ENCODE measurements at places on chromosomes 16 and 17.
A peak's percentile ranks its signal among the peaks of the same experiment; 100 is the strongest.

DNA sequence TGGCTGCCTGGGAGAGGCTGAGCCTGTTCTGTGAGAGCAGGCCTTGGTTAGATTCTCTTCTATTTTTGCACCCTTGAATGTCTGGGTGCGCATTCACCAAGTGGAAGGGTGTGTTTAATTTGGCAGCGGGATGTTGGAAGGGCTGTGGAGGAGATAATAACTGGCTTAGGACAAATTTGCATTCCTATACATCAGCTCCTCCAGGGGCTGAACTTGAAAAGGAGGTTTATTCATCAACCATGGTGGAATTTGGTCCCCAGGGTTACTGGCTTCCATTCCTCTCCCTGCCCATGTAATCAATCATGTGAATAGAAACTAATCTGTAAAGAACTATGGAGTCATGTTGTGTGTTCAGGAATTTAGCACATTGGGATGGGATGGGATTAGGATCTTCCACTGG, 100.2 kb upstream of the FOXF1 start:
- no peak for DNase-seq

DNA sequence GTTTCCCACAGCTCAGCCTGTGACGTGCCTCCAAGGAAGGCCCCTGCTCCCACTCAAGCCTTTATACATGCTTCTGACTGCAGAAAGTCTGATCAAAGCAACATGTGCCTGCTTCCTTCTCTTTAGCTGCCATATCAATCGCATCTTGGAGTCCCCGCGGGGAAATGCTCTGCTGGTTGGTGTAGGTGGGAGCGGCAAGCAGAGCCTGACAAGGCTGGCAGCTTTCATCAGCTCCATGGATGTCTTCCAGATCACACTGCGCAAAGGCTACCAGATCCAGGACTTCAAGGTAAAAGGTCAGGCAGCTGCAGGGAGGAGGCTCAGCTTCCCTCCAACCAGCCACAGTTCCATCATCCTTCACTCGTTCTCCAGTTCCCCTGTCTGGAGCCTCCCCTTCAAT, 189.7 kb downstream of the ZNF18 start:
- DNase-seq = no peak

GRCh38 chr16:66507731-66508239, 42.1 kb downstream of the TK2 start:
- DNase-seq = no peak

- no peak for DNase-seq
Observed at GRCh38 chr16:11034481-11034931, 90.1 kb downstream of the CLEC16A start.

GRCh38 chr16:73610605-73611156, 562.8 kb upstream of the ZFHX3 start:
- no peak for DNase-seq

DNA sequence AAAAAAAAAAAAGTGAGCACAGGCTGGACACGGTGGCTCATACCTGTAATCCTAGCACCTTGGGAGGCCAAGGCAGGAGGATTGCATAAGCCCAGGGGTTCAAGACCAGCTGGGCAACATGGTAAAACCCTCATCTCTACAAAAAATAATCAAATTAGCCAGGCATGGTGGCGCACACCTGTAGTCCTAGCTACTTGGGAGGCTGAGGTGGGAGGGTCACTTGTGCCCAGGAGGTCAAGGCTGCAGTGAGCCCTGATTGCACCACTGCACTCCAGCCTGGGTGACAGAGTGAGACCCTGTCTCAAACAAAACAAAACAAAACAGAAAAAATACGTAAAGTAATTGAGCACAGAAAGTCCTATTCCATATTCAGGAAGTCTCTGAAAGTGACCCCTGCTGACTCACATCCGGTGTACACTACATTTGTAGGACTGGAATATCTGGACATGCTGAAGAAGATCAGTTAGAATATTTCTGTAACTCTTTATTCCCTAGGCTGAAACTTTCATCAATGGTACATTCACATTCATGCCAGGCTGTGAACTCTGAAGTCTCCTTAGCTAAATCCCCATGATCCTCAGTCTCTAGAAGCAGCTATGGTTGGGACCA, 66.0 kb upstream of the HAS3 start:
- no peak for DNase-seq

DNA sequence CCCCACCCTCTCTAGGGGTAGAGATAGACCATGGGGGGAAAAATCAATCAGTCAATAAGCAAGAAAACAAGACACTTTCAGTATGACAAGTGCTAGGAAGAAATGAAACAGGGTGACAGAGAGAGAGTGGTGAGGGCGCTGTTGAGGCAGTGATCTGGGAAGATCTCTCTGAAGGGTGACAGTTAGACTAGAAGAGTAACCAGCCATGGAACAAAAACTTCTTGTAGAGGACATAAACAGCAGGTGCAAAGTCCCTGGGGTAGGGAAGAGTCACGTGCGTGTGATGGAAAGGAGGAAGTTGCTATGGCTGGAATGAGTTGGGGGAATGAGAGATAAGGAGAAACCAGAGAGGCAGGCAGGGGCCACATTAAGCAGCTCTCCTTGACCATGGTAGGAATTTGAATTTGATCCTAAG, 16.8 kb upstream of the EMP2 start:
- DNase-seq = no peak

DNA sequence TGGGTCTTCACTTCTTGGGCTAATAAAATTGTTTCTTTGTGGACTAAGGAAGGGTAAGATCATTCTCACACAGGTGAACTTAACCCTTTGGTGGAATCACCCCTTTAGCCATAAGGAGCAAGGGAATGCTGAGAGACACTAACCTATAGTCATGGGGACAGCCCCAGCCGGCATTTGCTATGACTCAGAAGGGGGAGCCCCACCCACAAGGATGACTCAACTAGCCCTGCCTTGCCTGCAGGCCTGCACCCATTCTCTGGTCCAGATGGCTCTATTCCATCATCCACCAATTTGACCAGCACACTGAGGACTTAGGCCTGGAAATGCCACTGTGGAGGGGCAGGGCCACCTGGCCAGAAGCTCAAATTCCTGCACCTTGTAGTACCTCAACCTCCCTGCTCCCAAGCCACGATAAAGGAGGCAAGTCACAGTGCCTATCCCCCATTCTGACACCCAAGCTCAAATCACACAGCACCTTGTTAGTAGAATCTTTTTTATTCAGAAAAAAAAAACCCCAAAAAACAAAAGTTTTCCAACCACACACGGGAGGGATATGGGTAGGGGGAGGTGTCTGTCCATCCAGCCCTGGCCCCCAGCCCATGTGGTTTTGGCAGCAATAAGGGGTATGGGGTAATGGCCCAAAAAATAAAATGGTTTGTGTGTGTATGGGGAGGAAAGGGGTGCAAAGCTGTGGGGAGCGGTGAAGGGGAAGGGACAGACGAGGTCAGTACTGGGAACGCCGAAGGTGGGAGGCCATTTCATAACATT, 3.0 kb downstream of the PFN1 start:
- DNase-seq = peak; percentile 92

DNA sequence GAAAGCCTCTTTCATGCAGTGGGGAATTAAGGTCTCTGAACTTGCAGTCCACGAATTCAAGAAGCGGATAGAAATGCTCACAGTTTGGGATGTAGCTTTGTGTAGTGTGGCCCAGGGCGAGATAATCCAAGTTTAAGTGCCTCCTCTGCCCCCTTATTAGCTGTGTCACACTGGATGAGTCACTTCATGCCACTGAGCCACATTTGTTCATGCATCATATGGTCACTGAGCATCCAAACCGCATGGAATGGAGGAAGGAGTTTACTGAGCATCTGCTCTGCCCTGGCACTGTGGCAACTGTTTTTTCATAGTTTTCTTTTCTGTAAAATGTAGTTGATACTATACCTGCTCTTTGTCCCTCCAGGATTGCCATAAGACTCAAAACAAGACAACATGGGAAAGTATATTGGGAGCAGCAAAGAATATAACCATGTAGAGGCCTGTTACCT, 15.1 kb upstream of the DHX8 start:
- peak; percentile 58 for DNase-seq

DNA sequence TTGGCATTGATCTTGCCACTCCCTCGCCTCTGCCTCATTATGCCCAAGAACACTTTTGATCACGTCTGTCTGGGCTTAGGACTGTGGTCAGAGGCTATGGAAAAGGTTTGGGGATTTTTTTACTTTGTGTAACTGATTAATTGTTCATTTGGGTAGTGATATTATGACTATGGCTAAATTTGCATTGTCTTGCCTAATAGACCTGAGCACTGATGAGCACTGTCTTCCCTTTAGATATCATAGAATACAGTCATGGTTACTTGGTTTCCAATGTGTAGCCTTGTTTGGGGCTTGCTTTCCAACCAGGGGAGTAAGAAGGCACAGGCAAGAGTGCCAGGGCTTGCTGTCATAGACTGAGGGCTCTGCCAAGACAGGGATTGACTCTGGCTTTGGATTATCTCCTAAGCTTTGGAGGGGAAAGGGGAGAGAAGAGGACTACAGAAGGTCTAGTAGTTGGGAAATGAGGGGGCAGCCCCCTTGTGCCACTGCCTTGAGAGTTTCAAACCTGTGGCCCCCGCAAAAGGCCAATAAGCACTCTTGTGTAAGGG, 13.7 kb downstream of the LIMD2 start:
- DNase-seq = no peak

- DNase-seq = no peak
Observed at GRCh38 chr17:27360507-27360906, 66.6 kb downstream of the WSB1 start.

- DNase-seq = no peak
Observed at GRCh38 chr17:45406107-45406506, 26.6 kb downstream of the ARHGAP27 start.

DNA sequence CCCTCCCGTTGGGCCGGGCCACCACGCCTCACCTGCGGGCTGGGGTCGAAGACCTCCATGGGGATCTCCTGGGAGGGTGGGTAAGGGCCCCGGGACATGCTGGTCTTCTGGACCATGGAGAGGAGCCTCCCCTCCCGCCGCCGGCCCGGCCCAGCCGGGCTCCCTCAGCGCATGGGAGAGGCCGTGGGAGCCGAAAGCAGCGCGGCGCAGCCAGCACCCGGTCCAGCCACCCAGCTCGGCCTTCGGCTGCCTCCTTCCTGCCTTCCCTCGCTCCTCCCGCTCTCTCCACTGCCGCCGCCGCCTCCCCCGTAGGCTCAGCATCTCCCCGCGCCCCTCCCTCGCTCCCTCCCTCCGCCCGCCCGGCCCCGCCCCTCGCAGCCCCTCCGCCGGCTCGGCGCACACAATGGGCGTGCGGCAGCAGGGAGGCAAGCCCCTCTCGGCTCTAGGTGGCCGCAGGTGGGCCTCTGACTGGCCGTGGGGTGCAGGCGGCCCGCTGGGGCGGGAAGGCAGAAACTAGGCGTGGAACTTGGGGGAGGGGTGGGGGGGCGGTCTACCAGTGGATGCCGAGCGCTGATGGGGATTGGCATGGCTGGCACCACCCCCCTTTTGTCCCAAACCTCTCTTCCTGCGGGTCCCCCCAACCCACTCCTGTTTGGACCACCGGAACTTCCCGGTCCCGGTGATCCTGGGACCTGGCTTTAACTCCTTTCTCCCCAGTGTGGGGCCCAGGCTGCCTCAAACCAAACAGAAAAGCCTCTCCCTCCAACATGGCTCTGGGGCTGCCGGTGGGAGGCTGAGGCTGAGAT, at the start of gene CACNB1:
Gene CACNB1, minus strand, starts transcription at position 290 of the 806 bp plus-strand sequence. Its CDS starts 174 bp downstream, at position 116.
- DNase-seq = peak; percentile 84

GRCh38 chr17:29156781-29157180, 23.4 kb downstream of the MYO18A start:
- no peak for DNase-seq

- no peak for DNase-seq
Observed at GRCh38 chr17:63390090-63390489, 56.0 kb downstream of the CYB561 start.

DNA sequence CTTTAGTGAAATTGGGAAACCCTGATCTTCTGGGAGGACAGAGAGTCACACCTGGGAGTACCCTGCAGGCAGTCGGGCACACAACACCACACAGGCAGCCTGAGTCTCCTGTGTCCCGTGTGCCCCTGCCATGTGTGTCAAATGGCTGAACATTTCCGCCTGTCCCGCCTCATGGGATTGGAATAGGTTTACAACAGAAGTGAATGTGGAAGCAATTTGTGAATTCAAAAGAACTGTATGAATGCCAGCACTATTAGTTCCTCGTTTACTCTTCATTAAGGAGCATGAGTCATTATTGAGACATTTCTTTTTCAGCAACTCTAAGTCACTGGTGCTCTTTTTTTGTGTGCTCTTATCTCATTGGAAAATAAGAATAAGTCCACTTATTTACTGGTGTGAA, 226.5 kb downstream of the PMP22 start:
- no peak for DNase-seq

- no peak for DNase-seq
Observed at GRCh38 chr16:79278506-79278905, 322.0 kb downstream of the MAF start.

GRCh38 chr17:57553991-57554825, 190.9 kb downstream of the CCDC182 start:
- no peak for DNase-seq

DNA sequence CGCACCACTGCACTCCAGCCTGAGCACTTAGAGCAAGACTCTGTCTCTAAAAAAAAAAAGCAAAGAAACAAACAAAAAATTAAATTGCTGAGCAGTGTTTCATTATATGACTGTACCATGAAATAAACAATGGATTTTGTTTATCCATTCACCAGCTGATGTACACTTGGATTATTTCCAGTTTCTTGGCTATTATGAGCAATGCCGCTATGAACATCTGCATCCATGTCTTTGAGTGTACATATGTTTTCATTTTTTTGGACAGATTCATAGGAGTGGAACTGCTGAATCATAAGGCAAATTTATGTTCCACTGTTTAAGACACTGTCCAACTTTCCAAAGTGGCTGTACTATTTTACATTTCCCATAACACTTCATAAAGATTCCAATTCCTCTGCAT, 8.0 kb downstream of the RNF157 start:
- no peak for DNase-seq

DNA sequence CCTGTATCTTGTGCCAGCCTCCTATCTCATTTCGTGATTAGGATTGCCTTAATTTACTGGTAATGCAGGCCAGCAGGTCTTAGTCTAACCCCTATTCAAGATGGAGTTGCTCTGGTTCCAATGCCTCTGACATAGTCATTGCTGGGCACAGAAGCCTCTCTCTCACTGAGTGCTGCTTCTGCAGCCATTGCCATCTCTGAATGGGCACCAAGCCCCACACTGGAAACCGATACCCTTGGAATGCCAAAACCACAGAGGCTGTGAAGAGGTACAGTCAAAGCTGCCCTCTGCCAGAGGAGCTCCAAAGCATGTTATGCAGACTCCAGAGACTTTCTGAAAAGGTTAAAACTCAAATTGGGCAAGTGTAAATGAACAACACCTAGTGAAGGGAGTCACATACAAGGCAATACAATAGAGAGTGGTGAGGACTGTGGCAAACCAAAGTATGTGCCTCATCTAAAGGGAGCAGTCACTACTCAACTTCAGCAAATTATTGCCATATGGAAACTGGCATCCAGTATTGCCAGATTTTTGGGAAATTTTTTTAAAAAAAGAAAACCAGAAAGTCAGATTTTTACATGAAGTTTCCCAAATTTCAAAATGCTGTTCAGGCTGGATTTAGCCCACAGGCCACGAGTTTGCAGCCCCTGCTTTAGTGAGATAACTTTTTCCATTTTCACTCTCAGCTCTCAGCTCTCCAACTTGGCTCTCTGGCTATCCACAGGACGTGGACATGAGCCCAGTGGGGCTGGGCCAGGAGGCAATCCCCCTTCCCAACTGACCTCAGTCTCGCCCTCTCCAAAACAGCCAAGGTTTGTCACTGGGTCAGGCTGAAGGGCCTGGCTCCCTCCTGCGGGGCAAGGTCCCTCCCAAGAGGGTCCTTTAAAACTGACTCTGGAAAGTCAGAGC, 2.1 kb upstream of the MMP2 start:
- DNase-seq = no peak

- DNase-seq = no peak
Observed at GRCh38 chr17:19610311-19610710, 38.2 kb upstream of the ALDH3A2 start.
